HFF-Myc (cell line): ENCODE measurements at places on chromosomes 2 and 18.
A peak's percentile ranks its signal among the peaks of the same experiment; 100 is the strongest.

- no peak for DNase-seq
Measured at GRCh38 chr18:76943542-76944339, 121.4 kb downstream of the ZNF236 start.

DNA sequence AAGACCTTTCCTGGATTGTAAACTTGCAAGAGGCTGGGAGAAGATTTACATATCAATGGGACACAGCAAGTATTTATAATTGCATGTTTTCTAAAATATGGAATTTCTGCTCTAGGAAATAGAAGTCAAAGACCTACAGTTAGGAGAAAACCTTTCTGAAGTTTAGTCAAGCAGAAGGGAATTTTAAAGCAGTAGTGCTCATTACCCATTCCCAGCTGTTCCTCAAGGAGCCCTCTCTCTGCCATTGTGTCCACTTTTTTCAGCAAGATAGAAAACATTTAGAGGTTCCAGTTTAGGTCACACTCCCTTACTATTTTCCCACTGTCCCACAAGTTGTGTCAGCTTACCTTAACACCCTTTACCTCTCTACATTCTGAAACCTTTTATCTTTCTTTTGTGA lies 584.0 kb upstream of the CHAC2 start:
- DNase-seq, result no peak

GRCh38 chr18:55284614-55285013 lies 303.4 kb downstream of the TCF4 start:
- DNase-seq, result no peak

GRCh38 chr2:150046810-150047209 lies 440.7 kb downstream of the RND3 start:
- DNase-seq, result no peak

GRCh38 chr2:85661139-85661858 lies 6.7 kb downstream of the SFTPB start:
- no peak for DNase-seq

DNA sequence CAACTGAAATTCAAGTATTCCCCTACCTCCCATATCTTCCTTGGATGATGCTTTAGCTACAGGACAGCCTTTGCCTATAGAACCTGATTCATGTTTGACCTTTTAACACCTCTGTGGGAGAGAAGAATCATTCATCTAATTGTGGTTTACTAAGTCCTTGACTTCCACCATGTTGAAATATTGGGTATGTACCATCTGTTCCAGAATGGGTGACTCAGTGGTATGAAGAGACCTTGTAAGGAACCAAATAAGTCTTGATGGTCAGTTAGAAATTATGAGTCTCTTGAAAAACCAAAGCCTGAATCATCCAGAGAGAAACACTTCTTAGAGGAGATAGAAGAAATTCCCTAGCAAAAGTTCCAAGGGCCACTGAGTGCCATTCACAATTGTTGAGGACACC lies 27.5 kb downstream of the STAMBP start:
- DNase-seq, result peak; percentile 19

DNA sequence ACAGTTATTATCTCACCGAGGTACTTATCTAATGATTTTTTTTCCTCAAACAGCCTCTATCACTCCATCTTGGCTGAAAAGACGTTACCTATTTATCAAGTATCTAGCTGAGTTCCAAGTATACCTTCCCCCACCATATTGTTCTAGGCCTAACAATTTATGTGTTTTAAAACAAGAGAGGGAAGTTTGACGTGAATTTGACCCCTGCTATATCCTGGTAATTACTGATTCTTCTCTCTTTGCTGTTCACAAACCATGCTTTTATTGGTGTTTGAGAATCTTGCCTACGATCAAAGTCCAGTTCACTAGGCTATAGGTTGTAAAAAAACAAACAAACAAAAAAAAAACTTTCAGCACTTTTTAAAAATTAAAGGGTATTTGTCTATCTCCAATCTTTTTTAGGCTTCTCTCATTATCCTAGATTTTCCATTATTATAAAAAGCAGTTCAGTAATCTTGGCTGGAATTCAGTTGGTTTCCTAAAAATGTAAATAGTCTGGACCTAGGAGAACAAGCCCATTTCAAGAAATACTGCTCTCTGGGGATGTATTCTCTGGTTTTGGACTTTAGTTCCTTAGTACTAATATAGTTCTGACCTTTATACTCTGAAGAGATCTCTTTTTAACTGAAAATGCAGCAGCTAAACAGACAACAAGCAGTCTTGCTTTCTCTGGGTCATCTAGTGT lies 505.4 kb downstream of the CPS1 start:
- no peak for DNase-seq

DNA sequence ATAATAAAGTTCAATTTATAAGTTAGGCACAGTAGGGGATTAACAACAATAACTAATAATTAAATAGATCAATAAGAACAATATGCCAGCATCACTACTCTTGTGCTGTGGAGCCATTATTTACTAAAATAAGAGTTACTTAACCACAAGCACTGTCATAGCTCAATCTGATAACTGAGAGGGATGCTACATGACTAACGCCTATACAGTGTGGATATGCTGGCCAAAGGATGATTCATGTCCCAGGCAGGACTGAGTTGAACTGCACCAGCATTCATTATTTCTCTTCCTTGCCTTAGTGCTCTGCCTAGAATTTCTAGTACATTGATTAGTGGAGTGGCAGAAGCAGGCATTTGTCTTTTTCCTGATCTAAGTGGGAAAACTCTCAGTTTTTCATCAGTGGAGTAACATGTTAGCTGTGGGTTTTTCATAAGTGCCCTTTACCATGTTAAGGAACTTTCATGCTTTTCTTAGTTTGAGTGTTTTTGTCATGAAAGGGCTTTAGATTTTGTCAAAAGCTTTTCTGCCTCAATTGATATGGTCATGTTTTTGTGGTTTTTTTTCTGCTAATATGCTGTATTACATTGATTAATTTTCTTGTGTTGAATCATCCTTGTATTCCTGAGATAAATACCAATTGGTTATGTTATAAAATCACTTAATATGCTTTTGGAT lies 21.7 kb downstream of the KIAA1328 start:
- peak; percentile 72 for DNase-seq

DNA sequence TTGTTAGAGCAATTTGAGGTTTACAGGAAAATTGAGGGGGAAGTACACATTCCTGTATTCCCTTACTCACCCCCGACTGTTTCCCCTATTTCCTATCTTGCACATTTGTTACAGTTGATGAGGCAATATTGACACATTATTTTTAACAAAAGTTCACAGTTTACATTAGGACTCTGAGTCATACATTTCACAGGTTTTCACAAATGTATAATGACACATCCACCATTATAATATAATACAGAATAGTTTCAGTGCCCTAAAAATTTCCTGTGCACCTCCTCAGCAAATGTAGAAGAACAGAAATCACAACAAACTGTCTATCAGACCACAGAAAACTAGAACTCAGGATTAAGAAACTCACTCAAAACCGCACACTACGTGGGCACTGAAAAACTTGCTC lies 160.6 kb upstream of the RMP24 start:
- DNase-seq, result no peak

- DNase-seq, result no peak
Measured at GRCh38 chr18:51350081-51350480, 152.6 kb upstream of the MEX3C start.

GRCh38 chr2:224241812-224242211 lies 160.1 kb downstream of the FAM124B start:
- DNase-seq, result no peak

- DNase-seq, result no peak
Measured at GRCh38 chr2:57876313-57876712, 170.3 kb upstream of the VRK2 start.

- no peak for DNase-seq
Measured at GRCh38 chr2:20516291-20516645, 69.4 kb downstream of the RHOB start.

GRCh38 chr2:174787487-174788205 lies 23.4 kb upstream of the CHRNA1 start:
- DNase-seq, result peak; percentile 100

DNA sequence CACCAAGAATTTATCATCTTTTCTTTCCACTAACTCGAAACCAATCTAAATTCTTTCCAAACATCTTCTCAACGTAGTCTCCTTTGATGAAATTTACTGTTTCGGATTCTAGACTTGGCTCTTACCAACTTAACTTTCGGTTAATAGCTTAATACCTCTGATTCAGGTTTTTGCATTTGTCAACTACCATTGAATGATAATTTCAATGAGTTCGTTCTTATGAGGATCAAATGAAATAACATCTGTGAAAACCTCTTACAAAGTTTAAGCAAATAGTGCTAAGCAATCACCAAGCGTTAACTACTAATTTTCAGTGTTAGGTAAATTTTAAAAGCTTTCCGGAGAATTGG lies 593 bp upstream of the NRBP1 start:
- no peak for DNase-seq

DNA sequence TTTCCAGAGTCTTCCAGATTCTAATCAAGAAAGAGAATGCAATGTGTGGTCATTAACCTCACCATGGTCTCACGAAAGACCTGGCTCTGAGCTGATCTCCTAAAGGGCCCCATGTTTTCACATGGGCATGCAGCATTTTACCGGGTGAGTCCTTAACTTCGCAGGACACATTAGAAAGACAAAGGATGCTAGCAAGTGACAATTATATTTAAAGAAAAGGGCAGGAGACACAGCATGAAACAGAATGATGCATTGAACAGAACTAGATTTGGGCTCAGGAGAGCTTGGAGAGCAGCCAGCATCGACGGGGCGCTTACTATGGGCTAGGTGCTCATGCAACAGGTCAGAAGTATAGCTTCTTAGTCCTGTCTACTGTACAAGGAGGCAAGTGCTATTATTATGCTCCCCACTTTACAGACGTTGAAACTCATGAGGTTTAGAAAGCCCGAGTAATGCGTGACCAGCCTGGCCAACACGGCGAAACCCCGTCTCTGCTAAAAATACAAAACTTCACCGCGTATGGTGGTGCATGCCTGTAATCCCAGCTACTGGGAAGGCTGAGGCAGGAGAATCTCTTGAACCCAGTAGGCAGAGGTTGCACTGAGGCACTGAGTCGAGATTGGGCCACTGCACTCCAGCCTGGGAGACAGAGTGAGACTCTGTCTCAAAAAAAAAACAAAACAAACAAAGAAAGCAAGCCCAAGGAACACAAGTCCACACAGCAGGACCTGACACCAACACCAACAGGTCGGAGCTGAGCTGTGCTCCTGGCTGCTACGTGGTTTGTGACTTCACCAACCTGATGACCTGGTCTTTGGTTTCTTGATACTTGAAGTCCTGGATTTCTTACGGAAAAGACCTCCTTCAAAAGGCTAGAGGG lies 16.1 kb downstream of the MBP start:
- DNase-seq, result no peak

DNA sequence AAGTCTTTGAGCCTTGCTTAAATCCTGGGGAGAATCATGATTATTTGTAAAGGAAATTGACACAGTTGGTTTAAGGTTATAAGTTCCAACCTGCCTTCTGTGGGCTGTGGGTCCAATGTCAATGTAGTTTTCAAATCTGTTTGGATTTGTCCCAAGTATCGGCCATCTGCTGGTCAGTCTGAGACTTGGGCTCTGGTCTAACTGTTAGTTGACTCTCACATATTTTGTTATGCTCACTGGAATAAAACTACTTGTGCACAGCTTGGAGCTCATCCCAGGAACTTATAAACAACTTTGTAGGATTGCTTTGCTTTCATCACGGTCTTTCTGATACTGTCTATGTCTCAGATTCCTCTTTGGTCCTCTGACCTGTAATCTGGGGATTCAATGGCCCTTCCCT lies 1026.2 kb upstream of the ZEB2 start:
- DNase-seq, result peak; percentile 4

GRCh38 chr2:157874997-157875640 lies 1.0 kb downstream of the ACVR1 start:
- peak; percentile 91 for DNase-seq

- DNase-seq, result no peak
Measured at GRCh38 chr2:215489288-215489848, 53.5 kb upstream of the FN1 start.

DNA sequence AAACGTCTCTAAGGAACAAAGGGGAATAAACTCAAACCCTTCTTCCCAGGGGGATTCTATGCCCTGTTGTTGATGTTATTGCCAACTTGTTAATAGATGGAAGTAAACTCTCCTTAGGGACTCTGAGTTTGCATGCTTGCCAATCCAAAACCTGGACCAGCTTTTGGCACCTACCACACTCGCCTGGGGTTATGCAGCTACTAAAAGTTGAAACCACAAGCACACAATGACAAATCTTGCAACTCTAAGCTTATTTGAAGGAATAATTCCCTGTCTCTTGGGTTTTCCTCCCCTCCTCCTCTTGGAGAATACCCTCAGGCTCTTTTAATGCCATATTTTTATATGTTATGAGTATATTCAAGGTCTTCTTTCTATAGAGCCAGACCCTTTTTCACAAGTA lies 484.1 kb downstream of the FBXO15 start:
- no peak for DNase-seq

DNA sequence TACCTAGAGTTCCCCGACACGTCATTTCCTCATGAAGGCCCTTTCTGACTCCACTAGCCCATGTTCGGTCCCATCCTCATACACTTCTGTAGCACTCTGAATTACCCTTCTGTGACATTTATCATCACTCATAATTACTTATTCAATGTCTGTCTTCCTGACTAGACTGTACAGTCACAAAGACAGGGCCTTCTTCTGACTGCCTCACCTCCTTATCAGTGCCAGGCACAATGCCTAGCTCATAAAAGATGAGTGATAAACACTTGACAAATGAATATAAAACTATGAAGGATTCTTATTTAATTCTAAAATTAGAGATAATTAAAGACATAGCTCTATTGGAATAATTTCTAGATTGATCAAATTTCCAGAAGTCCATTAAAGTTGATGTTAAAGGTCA lies 1.4 kb upstream of the UBXN4 start:
- no peak for DNase-seq

DNA sequence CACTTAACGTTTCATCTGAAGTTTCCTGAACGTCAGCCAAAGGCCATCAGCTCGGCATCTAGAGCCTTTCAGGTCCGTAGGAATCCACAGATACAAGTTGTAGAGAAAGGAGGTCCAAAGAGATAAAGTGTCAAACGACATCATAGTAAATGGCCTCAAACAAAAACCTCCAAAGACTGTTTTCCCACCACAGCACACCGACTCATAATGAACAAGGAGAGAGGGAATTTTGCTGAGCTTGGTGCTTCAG lies 150.3 kb downstream of the PXDN start:
- DNase-seq, result peak; percentile 88

- no peak for DNase-seq
Measured at GRCh38 chr2:151914989-151915628, 86.9 kb upstream of the ARL5A start.

DNA sequence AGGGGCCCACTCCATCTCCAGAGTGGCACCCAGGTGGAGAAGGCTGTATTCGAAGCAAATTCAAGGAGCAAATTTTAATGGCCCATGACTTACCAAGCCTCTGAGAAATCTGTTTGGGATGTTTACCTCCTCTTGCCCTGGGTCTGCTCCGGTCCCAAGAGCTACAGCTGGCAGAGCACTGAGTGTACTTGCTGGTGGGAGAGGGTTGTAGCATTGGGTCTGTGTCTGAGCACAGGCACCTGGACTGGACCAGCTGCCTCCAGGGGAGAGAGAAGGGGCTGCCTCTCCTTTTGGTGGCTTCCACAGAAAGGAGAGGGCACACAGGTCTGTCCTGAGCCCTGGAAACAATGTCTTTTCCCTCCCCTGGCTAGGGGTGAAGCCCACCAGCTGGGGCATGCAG lies 9.8 kb downstream of the EN1 start:
- DNase-seq, result no peak
